CD4-positive, CD25-positive, alpha-beta regulatory T cell (primary cell): ENCODE measurements at places on chromosomes 5 and 9. TPM values are rescaled to one million over a fixed set of nuclear protein-coding genes. Genes with fewer than 3 reads are reported as not detected.

DNA sequence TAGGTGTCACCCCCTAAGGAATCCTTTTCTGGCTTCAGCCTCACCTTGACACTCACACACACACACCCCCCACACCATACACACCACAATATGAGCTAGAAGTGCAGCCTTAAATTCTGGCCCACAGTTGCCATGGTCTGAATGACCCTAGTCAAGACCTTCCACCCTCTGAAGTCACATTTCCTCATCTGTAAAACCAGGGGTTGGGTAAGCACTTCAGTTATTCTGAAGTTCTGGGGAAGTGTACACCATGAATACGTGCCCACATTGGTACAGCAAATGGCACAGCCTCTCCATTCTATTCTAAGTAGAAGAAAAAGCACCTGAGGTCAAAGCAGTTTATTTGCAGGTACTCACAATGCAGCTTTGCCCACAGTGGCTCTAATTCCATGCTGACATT is 372.8 kb upstream of the KLF4 start:
- no peak for DNase-seq

DNA sequence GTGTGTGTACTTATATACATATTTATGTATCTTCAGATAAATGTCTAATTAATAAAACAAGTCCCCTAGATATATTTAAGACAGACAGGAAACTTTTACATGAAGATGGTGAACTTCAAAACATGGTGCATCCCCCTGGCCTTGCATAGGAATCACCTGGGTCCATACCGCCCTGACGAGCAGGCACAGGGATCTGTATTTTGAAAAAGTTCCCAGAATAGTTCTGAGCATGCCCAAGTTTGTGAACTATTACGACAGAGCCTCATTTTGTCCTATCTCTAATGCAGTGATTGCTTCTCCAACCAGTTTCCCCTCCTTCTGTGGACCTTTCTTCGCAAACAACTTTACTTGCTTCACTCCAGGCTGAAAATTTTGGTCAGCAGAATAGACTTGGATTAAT is 98.1 kb downstream of the APBA1 start:
- no peak for DNase-seq

PCDHGA7 gene
- total RNA-seq, result not detected

SCGB3A2 gene
- total RNA-seq, result not detected

IL13 gene
- total RNA-seq, result 0.84 TPM
